Hematopoietic multipotent progenitor cell (in vitro differentiated cells): ENCODE measurements at places on chromosomes 11 and 22. TPM values are rescaled to one million over a fixed set of nuclear protein-coding genes. Genes with fewer than 3 reads are reported as not detected.

Gene TCN1
- total RNA-seq = under 0.01 TPM

Gene OTOG
- not detected for total RNA-seq

Gene GLB1L3
- total RNA-seq = under 0.01 TPM

Gene GPR83
- not detected for total RNA-seq

Gene RGL4
- 12.1 TPM for total RNA-seq

Gene NLRP6
- 0.54 TPM for total RNA-seq

Gene PLCB3
- 25.9 TPM for total RNA-seq

Gene TRIM6
- total RNA-seq = 2.4 TPM

Gene SVIP
- total RNA-seq = 4.6 TPM

Gene CFAP300
- not detected for total RNA-seq

- DNase-seq = no peak
These were observed 17.3 kb upstream of the CSTF3 start for GRCh38 chr11:33178443-33179180.

- no peak for DNase-seq
These were observed 446.6 kb downstream of the TBC1D22A start for GRCh38 chr22:47209040-47209514.

DNA sequence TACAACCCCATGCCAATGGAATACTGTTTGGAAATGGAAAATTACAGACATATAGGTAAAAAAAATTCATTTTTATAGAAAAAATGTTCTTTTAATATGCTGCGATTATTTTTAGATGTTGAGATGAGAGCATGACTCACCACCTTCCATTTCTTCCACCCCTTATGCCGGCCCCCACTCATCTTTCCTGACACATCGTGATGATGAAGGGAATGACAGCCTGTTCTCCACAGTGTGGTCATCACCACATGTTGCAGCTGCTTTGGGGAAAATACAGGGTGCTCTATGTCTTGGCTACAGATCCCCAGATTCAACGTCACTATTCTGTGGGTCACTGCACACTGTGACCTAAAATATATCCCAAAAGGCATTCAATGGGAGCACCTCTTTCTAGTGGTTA, 916.2 kb downstream of the METTL15 start:
- no peak for DNase-seq

- no peak for DNase-seq
These were observed 522 bp downstream of the TOB2 start for GRCh38 chr22:41446057-41446501.

DNA sequence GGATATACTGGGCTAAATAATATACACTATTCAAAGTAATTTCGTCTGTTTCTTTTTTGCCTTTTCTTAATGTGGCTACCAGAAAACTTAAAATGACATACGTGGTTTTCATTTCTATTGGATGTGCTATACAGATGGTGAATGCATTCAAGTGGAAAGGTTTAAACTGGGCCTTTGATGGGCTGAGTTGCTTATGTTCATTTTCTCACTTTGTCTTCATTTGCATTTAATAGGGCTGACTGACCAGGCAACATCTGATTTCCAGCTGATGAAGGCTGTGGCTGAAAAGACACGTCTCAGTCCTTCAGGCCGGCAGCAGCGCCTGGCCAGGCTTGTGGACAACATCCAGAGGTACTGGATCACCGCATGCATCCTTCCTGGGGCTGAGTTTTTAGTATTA, 27.9 kb downstream of the PIWIL4 start:
- DNase-seq = no peak

DNA sequence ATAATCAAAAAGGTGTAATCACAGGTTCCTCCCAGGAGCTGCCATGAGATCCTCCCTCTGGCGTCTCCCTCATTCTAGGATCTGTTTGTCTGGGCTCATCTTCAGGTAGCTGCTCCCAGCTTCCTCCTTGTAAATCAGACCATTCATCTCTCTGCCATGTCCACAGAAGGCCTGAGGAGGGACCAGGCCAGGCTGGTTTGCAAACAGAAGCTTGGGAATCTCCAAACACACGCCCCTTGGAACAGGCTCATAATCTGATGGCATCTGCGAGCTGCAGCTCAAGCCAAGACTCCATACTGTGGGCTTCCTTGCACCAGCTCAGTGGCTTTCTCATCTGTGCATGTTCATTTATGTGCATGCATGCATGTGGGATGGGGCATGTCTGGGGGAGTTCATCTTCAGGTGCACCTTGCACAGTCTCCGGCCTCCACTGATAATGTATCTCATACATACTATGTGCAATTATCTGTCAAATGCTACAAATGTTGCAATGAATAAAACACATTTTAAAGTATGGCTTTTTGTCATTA, 134.9 kb downstream of the NXPE2 start:
- no peak for DNase-seq

DNA sequence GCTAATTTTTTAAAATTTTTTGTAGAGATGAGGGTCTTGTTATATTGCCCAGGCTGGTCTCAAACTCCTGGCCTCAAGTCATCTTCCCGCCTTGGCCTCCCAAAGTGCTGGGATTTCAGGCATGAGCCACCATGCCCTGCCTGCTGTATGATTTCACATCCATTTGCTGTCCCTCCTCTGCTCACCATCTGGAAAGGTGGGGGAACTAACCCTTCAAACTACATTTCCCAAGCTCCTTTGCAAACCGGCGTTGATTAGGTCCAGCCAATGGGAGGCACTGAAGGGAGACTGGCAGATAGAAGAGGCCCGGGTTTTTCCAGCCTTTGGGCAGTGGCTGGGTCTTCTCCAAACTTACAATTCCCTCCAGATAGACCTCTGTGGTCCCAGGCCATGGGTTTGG, 19.3 kb downstream of the RFPL1 start:
- no peak for DNase-seq

DNA sequence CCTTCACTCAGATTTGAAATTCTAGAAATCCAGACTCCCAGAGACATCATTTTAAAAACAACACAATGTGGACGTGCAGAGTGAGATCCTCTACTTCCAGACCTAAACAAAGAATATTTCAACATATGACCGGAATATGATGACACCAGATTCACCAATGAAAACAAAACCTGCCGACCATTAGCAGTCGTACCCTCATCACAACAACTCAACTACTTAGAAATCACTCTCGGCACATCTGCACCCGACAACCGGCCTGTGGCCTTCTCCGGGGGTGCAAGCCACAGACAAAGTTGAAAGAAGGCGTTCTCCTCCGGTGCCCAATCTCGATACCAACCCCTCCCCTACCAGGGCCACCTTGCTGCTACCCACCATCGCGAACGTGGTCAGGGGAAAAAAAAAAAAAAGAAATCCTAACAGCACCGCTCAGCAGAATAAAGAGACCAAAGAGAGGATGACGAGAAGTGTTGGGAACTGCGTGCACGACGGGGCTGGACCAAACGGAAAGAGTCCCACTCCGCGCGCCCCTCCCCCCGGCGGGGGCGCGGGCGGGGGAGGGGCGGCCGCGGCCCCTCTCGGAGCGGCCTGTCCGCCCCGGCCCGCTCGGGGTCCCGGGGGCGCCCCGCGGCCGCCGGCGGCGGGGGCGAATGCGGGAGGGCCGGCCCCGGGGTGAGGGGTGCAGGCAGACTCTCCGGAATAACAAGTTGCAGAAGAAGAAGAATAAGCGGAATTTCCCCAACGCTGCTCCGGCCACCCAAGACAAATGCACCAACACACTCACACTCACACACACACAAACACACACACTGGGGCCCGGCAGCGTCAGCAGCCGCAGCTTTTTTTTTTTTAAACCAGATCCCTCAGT, 1.7 kb downstream of the PHF21A start:
- peak; percentile 85 for DNase-seq

- DNase-seq = no peak
These were observed 130.8 kb downstream of the CEP164 start for GRCh38 chr11:117458275-117459122.

GRCh38 chr11:1338201-1339065, 29.0 kb upstream of the TOLLIP start:
- no peak for DNase-seq

GRCh38 chr11:120028181-120028896, 109.6 kb downstream of the TRIM29 start:
- DNase-seq = no peak

- no peak for DNase-seq
These were observed 72.0 kb downstream of the FLI1 start for GRCh38 chr11:128765571-128766549.

DNA sequence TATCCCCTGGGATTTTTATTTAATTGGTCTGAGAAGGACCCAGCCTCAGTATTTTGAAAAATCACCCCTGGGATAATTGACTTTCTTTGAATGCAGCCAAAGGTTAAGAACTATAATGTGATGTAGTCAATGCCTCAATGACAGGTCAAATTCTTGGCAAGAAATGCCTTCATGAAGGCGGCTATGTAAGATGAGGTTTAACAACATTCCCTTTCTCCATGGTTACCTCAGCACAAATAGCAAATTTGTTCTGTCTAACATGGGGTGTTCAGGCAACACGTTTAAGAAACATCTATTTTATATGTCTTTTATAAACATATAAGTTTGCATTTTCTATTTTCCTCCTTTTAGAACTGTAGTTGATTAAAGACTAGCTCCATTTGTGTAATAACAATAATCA, 5.3 kb downstream of the SLN start:
- no peak for DNase-seq

- no peak for DNase-seq
These were observed 13.5 kb upstream of the OAF start for GRCh38 chr11:120197251-120197891.

DNA sequence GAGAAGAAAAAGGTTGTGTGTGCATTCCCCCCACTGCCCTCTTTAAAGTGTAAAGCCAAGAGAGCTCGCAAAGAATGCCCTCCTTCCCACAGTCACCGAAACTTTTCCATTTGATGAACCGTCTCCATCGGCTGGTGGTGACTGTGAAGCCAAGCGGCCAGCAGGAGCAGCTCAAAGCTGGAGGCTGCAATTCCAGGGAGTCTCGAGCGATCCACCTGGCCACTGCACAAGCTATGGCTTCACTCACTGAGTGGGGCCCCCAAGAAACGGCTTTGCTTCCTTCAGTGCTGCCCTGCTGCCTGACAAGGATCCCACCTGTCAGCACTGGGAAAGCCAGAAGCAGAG, 117.7 kb downstream of the ABTB2 start:
- no peak for DNase-seq

DNA sequence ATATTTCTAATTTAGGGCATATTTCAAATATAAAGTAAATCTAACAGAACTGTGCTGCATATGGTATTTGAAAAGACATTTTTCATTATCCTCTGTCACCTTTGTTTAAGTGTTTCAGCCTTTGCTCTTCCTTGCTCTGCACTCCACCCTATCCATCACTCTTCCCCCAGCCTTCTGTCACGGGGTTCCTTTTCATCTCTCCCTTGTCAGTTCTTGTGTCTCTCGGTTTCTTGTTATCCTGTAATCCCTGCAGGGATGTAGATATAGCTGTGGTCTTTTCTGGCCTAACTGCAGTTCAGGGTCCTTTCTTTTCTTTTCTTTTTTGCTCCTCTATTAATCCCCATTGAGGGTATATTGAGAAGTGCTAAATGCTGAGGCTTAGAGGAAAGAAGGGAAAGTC, 261.9 kb downstream of the DCDC1 start:
- no peak for DNase-seq

DNA sequence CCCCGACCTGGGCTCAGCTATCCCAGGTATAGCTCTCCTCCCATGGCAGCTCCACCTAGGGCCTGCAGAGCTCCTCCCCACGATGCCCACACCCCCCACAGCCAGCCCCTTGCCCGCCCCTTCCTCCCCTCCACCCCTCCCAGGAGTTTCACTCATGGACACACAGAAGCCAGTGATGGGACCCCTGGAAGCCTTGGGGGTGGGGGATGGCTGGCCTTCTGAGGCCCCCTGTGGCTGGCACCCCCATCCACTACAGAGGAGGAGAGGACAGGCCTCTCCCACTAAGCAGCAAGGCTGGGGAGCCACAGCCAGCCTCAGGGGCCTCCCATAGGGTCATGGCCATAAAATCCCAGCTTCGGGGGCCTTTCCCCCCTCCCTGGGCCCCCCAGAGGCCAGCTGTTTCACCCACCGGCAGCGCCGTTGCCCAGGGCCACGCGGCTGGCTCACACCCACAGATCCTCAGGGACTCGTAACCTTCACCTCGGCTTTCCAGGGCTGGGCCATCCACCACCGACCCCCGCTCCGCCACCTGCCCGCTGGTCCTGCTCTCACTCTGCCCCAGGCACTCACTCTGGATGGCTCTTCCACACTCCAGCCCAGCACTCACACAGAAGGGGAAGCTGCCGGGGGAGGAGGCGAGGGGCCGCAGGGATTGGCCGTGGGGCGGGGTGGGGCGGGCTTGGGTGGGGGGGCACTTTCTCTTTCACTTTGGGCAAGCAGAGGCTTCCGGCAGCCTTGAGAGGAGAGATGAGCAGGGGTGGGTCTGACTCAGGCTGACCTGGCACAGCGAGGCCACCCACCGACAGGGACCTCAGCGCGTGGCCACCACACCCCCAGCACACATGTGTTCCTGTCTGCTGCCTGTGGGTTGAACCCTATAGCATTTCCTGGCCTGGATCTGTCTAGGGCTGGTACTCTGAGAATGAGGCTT, 2.2 kb downstream of the SLC25A22 start:
- peak; percentile 58 for DNase-seq

DNA sequence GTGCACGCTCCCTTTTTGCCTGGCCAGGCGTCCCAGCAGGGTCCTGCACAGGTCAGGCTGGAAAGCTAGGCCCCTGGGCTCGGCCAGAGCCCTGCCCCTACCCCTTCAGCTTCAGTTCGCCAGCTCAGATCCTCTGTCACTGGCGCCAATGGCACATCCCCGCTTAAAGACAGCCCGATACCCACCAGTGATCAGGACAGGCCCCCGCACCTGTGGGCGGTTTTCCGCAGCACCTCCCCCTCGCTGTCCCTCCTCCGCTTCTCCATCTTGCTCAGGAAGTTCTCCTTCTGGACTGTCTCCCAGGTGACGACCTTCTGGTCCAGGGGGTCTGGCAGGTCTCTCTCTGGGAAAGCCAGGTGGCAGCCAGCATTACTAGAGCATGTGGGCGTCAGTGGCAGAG, 5.9 kb downstream of the TSSC4 start:
- no peak for DNase-seq

DNA sequence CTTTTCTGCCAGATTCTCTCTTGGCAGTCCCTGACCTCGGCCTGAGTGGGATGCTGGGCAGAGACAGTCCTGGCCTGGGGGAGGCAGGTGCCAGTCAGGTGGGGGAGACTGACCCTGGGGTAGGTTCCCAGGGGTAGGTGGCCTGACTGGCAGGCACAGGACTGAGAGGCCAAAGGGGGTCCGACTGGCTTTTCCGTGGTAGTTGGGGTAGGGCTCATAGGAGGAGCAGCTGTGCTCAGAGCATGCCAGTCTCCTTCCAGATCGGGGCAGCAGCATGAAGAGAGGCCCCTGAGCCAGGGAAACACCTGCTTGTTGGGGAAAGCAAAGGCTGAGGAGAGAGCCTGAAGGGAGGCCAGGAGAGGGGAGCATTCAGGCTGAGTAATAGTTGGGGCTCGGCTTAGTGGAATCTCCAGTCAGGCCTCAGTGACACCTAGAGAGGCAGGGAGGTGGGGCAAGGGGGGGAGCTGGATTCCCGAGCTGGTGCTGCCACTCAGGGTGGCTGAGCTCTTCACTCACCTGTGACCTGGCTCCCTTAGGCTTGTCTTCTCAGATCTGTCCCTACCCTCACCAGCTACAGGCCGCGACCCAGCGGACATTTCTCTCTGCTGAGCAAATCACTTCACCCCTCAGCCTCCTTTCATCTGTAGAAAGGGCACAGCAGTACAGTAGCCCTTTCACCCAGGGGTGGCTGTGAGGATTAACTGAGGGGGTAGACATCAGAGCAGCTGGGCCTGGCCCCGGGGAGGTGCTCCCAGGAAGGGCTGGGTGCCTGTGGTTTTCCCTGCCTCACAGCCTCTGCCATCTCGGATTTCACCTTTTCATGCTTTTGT, 26.2 kb downstream of the MCM5 start:
- no peak for DNase-seq
